ENCODE measurements at places on chromosomes 13 and 19. TPM values are rescaled to one million over a fixed set of nuclear protein-coding genes. Genes with fewer than 3 reads are reported as not detected.

The ZBTB45 gene
- total RNA-seq, result 9.9 TPM

The IGFL1 gene
- not detected for total RNA-seq

The PALM gene
- total RNA-seq, result 14.8 TPM

The ZSCAN5C gene
- total RNA-seq, result not detected

The CYP4F8 gene
- 0.26 TPM for total RNA-seq

The LRRC4B gene
- 10.5 TPM for total RNA-seq

The PGLYRP2 gene
- total RNA-seq, result not detected

All from body of pancreas (tissue), 4 donors.